ENCODE measurements at places on chromosomes 1 and 21.
A peak's percentile ranks its signal among the peaks of the same experiment; 100 is the strongest.

DNA sequence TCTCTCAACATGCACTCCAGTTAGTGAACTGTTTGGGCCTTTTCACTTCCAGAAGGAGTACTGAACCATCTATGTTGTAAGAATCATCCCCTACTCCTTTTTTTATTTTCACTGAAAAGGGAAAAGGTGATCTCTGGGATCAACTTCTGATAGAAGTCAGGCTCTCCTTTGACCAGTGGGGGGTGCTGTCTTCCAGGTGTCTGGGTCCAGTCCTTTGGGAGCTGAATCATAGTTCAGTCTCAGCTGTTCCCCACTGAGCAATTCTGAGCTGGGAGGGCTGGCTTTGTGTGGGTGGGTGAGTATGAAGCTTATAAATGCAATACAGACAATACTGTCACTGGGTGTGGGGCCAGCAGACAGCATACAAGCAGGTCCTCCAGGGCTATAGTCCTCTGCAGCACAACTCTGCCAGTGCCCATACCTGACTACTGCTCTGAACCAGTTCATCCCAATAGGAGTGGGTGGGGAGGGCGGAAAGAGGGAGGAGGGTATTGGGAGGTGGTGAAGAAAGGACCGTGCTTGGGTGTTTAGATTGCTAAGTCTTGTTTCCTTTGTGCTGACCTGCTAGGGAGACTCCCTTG is 12.5 kb upstream of the SARS1 start:
- DNase-seq = peak; percentile 85

DNA sequence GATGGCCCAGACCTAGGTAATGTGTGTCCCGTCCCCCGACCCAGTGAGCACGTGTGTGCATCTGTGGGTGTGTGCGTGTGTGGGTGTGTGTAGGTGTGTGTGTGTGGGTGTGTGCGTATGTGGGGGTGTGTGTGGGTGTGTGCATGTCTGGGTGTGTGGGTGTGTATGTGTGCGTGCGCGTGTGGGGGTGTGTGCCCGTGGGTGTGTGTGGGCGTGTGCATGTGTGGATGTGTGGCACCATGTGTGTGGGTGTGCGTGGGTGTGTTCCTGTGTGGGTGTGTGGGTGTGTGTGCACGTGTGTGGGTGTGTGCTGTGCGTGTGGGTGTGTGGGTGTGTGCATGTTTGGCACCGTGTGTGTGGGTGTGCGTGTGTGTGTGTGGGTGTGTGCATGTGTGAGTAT is 309.5 kb downstream of the KIF26B start:
- no peak for DNase-seq

- DNase-seq = no peak
Measured at GRCh38 chr1:116558140-116558549, 12.7 kb downstream of the CD58 start.

GRCh38 chr1:11520531-11521233 is 41.7 kb downstream of the DISP3 start:
- DNase-seq = no peak

- DNase-seq = no peak
Measured at GRCh38 chr21:33013626-33014025, 12.1 kb upstream of the OLIG2 start.

GRCh38 chr1:232538224-232538942 is 91.5 kb downstream of the SIPA1L2 start:
- DNase-seq = peak; percentile 12

DNA sequence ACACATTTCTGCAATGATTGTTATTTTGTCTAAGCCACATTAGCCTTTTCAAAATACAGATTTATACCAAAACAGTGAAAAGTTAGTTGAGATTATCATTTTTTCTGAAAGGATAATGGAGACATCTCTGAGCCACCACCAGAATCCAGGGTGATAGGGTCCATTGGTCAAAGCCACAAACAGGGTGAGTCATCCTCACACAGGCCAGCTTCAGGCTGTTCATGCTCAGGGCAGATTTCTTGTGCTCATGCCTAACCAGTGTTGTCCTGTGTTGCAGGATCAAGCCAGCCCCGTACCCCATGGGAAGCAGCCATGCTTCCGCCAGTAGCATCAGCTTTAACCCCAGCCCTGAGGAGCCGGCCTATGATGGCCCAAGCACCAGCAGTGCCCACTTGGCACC is 13.4 kb downstream of the ELOA start:
- DNase-seq = no peak

DNA sequence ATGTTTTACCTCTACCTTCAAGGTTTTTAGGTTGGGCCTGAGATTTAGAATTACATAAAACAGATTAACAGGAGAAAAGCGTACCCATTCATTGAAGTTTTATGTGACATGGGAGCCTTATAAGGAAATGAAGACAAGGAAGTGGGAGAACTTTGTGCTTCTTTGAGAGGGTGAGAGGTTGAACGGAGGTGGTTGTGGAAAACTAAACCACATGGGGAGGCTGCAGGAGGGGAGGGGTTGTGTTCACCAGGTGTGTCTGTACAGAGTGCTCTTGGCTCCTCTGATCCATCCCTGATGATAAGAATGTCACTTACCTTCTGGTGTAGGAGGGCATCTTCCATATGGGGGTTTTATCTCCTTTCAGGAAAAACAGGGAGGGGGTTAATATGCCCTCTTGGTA is 2.7 kb downstream of the SLX9 start:
- DNase-seq = no peak

All from stimulated activated CD4-positive, alpha-beta T cell treated with anti-CD3 and anti-CD28 coated beads, Interleukin-4, amount 100 ng/mL, for 24 hours (primary cell).